ENCODE measurements at places on chromosomes 3 and 15. TPM values are rescaled to one million over a fixed set of nuclear protein-coding genes. Genes with fewer than 3 reads are reported as not detected.

- no peak for DNase-seq
Measured at GRCh38 chr3:18681818-18682345, 256.7 kb upstream of the SATB1 start.

GRCh38 chr3:127004641-127005397, 21.9 kb downstream of the PLXNA1 start:
- no peak for DNase-seq

ARGFX gene
- not detected for total RNA-seq

DNA sequence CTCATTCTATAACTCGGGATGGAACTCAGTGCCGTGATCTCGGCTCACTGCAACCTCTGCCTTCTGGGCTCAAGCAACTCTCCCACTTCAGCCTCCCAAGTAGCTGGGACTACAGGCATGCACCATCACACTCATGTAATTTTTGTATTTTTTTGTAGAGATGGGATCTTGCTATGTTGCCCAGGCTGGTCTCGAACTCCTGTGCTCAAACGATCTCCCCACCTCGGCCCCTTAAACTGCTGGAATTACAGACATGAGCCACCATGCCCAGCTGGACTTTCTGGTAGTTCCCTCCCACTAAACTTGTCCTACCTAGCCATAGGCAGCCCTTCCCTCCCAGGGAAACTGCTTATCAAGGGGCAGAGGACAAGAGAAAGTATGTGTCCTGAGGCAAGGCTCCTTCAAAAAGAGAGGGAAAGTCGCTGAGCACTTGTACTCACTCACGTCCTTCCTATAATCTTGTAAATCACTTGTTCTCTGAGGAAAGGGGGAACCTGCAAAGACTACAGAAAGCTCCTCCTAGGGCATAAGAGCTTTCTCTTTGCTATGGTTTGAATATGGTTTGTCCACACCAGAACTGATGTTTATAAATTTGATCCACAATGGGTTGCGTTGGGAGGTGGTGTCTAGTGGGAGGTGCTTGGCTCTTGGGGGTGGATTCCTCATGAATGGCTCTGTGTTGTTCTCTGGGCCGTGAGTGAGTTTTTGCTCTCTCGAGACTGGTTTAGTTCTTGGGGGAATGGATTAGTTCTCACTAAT, 13.6 kb upstream of the TBL1XR1 start:
- no peak for DNase-seq

CPNE4 gene
- total RNA-seq = not detected

DNA sequence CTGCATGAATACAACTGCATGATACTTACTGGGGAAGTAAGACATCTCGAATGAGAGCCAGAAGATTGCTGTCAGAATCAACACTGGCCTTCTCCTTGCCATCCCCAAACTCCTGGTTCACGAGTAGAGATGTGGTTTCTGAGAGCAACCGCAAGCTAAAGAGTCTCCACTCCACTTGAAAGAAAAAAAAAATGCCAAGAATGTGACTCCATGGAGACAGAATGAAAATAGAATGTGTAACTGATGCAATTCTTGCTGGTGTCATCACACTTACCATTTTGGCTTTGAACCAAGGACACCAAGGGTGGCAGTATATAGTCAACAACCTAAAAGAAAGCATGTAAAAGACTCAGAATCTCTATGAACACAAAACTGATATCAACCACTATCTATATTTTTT, 280.4 kb downstream of the ULK4 start:
- no peak for DNase-seq

DNA sequence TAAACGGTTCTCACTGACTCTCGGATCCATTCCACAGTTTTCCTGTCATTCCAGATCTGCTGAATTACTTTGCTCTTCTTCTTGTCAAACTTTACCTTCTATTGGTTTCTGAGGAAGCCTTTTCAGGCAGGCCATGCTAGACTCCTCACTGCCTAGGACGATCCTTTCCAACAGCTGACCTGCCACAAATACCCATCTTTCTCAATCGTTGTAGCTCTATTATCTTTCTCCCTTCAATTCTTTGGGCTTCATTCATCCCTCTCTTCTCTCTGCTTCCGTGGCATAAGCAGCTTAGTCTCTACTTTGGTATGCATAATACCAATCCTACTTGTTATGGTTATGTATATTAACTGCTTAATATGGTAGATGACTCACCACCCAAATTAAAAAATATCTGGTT, 421.8 kb downstream of the NLGN1 start:
- no peak for DNase-seq

SMCO1 gene
- not detected for total RNA-seq

- no peak for DNase-seq
Measured at GRCh38 chr3:69906351-69906966, 93.1 kb upstream of the SAMMSON start.

XCR1 gene
- total RNA-seq = not detected

- DNase-seq = peak; percentile 53
Measured at GRCh38 chr15:58043192-58043903, 22.2 kb downstream of the ALDH1A2 start.

DNA sequence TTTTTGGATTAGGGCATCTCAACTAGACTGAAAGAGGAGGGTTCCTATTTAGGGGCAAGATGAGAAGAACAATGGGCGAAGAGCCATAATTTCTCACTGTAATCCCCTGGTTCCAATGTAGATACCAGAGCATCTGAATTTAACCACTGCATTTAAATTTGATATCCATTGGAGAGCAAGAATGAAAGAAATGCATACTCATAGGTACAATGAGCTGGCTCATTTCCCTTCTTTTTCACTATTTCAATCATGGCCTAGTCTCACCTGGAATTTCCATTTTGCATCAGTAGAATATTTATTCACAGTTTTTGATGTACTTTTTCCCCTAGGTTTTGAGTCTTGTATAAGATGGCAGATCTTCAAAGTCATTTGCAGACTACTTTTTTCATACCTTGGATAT, 13.8 kb downstream of the EPHB1 start:
- no peak for DNase-seq

DNA sequence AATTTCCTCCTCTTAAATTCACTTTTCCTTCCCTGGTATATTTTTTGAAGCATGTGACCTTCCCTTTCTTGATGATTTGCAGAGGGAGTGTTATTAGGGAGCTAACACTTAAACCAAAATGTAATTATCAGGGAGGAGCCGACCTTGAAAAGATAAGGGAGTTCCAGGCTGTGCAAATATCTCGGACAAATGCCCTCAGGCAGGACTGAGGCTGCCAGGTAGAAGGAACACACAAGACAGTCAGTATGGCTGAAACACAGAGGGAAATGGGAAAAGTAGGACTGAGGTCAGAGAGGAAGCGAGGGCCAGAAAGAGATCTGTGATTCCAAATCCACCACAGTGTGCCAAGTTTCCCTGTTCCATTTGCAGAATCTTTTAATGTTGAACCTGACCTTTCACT, 221.0 kb downstream of the CNTN3 start:
- no peak for DNase-seq

GRCh38 chr15:58469432-58470353, 37.9 kb downstream of the LIPC start:
- peak; percentile 19 for DNase-seq

KNL1 gene
- total RNA-seq = 3.7 TPM

DNA sequence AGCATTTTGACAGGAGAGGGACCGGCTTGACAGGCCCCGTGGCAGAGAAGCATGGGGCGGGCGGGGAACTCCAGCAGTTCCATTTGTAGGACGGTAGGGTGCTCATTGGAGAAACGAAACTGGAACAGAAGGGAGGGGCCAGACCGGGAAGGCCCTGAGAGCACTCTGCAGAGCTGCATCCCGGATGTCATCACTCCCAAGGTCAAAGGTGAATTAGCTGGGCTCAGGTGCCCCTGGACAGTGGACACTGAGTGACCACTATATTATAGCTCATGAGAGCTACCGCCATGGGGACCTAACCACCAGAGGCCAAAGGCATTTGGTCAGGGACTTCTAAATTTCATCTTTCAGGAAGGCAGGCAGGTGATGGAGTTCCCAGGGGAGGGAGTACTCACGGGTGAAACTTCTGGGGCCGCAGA, 7.3 kb downstream of the CSRNP1 start:
- peak; percentile 79 for DNase-seq

- no peak for DNase-seq
Measured at GRCh38 chr3:11407644-11408043, 135.4 kb downstream of the ATG7 start.

NRROS gene
- total RNA-seq = not detected

DNA sequence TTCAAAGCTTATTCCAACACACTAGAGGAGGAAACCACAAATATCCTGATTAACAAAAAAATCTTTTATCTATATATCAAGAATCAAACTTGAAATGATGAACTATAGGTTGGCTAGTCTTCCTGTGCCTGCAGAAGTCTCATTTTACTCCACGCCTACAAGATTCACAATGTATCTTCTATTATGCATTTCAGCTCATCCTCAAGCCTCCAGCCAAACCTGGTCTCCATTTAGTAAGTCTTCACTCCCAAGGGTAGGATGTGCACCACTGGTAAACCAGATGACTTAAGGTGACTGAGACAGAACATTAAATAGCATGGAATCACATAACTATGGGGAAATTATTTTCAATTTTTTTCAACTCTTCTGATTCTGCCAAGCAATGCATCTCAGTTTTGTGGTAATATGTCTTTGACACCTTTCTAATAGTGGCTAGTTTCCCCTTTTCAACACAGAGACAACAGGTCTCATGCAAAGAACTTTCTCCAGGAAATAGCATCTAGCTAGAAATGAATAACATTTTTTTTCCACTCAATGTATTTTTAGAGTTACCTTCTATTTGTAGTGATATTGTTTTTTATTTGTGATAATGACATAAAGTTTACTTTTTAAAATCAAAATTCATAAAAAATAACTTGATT, 166.9 kb downstream of the TNIK start:
- DNase-seq = no peak

GRCh38 chr3:50168388-50168787, 13.3 kb downstream of the SEMA3F start:
- DNase-seq = no peak

PLD1 gene
- total RNA-seq = 52.1 TPM

- no peak for DNase-seq
Measured at GRCh38 chr3:67154429-67154828, 156.3 kb downstream of the KBTBD8 start.

MKRN2OS gene
- total RNA-seq = 3.8 TPM

TMEM158 gene
- 1.7 TPM for total RNA-seq

DNA sequence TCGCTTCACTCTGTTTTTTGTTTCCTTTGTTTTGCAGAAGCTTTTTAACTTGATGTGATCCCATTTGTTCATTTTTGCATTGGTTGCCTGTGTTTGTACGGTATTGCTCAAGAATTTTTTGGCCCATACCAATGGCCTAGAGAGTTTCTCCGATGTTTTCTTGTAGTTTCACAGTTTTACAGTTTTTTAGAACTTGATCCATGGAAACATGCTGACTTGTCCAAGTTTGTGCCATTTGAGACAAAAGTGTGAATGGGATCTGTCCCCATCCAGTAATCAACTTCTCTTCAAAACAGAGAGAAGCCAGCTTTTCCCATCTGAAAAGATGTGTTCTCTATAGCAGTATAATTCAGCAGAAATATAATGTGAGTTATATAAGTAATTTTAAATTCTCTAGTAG, 266.5 kb upstream of the LRTM1 start:
- no peak for DNase-seq

DNA sequence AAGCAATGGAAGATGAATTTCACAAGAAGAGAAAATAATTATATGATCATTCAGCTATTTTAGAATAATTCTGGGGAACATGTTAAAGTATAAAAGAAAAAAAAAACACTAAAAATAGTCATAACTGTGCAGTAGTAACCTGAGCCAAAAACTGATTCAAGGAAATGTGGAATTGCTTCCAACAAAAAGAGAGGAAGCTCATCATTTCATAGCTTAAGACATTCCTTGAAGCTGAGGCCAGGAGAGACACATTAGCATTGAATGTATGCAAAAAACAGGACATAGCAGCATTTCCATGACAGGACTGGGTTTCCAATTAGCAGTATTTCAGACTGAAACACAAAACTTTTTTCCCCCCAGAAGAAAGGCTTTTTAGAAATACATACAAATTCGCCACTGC, 27.7 kb upstream of the LRRN1 start:
- no peak for DNase-seq

EOMES gene
- not detected for total RNA-seq

DNA sequence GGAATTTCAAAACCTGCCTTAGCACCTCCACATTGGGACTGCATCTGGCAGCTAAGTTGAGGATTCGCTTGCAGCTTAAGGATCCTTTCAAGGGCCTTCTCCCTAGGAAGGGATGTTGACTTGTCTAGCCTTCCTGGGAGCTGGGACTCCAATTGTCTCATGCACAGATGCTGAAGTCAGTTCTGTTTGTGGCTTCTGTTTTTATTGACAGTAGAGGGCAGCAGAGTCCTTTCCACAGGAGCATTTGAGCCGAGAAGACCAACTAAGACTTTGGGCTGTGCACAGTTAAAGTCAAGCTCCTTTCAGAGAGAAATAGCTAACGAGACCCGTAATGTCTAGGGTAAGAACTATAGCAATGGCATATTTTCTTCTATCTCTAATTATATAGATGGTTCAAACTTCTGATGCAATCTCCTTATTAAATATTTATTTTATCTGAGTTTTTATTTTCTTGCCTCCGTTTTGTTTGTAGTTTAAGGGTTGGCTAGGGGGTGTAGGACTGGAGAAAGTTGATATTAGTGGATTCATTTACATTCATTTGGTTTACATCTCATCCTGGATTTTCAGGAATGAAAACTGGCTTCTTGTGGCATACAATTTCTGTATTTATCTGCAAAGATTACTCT, 59.7 kb upstream of the KBTBD8 start:
- peak; percentile 19 for DNase-seq

DNA sequence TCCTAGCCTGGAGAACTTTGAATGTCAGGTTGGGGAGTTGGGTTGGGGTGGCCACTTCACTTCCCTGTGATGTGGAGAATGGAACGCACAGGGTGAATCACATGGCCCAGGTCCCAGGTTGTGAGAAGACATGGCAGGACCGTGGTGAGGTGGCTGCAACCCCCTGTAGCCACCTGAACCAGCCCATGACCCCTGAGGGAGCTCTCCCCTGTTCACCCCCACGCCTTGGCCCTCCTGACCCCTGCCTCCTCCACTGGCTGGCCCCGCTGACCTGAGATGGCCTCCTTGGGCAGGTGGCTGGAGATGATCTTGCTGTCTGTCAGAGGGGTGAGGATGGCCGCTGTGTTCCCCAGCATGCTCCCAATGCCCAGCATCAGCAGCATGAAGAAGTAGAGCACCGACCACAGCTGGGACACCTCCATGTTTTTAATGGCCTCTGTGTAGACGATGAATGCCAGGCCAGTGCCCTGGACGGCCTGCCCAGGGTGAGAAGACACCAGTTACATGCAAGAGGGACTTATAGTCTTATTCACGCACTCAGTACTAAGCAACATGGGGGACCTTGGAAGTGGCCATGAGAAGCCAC, 31.0 kb downstream of the SLC6A20 start:
- DNase-seq = no peak

COL6A5 gene
- total RNA-seq = not detected

- DNase-seq = no peak
Measured at GRCh38 chr15:90225504-90226234, 8.1 kb downstream of the CIB1 start.

CFAP20DC gene
- total RNA-seq = 0.82 TPM

GRCh38 chr3:17258823-17259436, 374.2 kb downstream of the PLCL2 start:
- no peak for DNase-seq
